Fibroblast of villous mesenchyme (primary cell): ENCODE measurements at places on chromosomes 4 and X. TPM values are rescaled to one million over a fixed set of nuclear protein-coding genes. Genes with fewer than 3 reads are reported as not detected.

CSAG3 gene
- not detected in 2 replicates for total RNA-seq

MAOB gene
- total RNA-seq = under 0.01 and 0.43 TPM in 2 replicates

- peak; percentile 11 for DNase-seq
Observed at GRCh38 chrX:106698693-106699092, 27.8 kb upstream of the RNF128 start.

- DNase-seq = peak; percentile 27
Observed at GRCh38 chr4:137203601-137204000, 328.7 kb downstream of the PCDH18 start.

- DNase-seq = no peak
Observed at GRCh38 chr4:37918653-37919052, 27.8 kb downstream of the TBC1D1 start.

DNA sequence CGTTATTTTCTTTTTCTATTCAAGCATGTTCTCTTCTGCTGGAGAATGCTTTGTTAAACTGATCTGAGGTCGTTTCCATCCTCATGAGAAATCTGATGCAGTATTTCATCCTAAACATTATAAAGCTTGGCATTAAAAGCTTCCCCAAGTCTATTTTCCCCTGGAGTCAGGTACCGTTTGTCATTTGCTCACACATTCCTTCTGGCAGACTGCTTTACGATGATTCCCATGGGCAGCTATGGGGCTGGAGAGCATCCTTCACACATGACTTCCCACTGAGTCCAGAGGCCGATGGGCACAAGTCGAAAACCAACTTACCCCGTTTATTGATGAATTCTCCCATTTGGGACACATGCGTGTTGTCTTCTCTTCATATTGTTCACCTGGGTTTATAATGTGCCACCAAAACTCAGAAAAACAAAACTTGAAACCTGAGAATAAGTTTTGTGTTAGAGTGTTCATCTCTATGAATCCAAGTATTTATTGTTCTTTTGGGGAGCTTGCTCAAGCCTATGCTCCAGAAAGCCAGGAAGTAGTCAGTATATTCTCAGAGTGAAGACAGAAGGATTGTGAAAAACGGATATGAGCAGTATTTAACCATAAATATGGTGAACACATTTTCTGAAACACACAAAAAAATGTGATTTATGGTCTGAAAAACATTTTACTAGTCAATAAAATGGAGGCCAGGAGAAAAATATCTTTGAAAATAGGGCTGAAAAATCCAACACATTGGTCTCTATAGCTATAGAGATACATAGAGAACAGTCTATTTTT, 298.8 kb upstream of the NOCT start:
- DNase-seq = no peak

DNA sequence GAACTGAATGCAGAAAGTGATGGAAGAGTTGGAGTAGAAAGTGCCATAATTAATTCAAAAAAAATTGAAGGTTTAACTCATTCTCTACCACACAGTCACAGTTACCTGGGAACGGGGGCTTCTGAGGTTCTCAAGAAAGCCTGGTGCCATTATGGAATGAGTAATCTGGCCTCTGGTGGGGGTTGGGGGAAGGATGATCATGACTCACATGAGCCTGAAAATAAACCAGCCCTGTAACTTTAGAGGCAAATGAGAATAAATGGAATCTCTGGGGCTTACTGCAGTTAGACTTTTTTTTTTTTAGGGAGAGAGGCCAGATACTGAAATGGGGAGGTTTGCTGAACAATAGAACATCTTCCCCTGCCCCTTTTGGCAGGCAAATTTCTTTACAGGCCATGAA, 55.3 kb downstream of the SOD3 start:
- DNase-seq = peak; percentile 77

- DNase-seq = no peak
Observed at GRCh38 chrX:50067435-50068284, 133.1 kb downstream of the AKAP4 start.

DNA sequence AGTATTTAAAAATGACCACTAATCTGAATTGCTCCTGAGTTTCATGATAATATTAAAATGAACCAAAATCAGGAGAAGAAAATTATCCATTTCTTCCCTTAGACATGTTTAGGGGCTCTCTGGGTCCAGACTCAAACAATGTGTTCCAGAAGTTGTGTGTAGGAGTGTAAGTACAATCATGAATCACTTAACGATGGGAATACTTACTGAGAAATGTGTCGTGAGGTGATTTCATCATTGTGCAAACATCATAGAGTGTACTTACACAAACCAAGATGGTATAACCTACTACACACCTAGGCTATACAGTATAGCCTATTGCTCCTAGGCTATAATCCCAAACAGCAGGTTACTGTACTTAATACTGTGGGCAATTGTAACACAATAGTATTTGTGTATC, 74.8 kb downstream of the STPG2 start:
- DNase-seq = no peak

- DNase-seq = no peak
Observed at GRCh38 chr4:11514779-11515419, 86.2 kb upstream of the HS3ST1 start.

OCIAD2 gene
- total RNA-seq = 9.5 and 12.6 TPM in 2 replicates

DNA sequence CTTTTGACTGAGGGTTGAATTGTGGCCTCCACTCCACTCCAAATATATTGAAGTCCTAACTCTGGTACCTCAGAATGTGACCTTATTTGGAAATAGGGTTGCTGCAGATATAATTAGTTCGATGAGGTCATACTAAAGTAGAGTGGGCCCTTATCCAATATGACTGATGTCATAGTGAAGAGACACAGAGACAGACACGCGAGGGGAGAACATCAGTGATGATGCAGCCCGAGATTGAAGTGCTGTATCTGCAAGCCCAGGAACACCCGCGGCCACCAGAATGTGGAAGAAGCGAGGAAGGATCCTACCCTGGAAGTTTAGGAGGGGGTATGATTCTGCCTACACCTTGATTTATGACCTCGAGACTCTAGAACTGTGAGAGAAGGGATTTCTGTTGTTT, 279.0 kb downstream of the ANKRD50 start:
- no peak for DNase-seq

GRCh38 chr4:87092389-87093141, 127.9 kb downstream of the KLHL8 start:
- peak; percentile 88 for DNase-seq

ITIH6 gene
- not detected in 2 replicates for total RNA-seq

TEX13D gene
- total RNA-seq = not detected in 2 replicates

- no peak for DNase-seq
Observed at GRCh38 chr4:77703666-77704065, 98.0 kb downstream of the CXCL13 start.

DNA sequence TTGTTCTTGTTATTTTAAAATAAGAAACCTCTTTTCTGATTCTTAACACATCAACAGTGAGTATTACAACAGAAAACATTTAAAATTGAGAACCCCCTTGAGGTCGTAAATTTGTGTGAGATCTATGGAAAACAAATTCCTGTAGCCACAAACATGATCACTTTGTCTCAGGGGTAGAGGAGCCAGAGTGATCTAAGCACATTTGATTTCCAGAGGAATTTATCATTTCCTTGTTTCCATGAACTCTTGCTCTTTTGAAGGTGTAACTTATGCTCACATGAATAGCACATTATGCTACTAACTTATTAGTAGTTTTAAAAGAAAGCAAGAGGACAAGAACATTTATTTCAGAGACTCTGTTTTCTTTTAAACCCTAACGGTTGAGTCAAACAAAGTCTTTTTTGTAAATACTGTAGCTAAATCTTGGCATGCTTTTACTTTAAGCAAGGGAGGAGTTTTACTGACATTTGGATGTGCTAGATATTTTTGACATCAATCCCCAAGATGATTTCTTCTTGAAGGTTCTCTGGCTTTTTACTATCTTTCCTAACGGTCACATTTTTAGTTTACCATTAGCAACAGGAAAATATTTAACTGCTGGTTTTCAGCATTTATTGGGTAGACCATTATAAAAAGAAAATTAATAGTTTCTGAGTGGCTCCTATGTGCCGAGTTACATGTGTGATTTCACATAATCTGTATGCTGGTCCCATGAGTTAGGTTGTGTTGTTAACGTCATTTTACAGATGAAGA, 27.9 kb upstream of the ZCCHC12 start:
- DNase-seq = peak; percentile 66

- DNase-seq = no peak
Observed at GRCh38 chr4:13528821-13529127, 15.5 kb downstream of the NKX3-2 start.

DNA sequence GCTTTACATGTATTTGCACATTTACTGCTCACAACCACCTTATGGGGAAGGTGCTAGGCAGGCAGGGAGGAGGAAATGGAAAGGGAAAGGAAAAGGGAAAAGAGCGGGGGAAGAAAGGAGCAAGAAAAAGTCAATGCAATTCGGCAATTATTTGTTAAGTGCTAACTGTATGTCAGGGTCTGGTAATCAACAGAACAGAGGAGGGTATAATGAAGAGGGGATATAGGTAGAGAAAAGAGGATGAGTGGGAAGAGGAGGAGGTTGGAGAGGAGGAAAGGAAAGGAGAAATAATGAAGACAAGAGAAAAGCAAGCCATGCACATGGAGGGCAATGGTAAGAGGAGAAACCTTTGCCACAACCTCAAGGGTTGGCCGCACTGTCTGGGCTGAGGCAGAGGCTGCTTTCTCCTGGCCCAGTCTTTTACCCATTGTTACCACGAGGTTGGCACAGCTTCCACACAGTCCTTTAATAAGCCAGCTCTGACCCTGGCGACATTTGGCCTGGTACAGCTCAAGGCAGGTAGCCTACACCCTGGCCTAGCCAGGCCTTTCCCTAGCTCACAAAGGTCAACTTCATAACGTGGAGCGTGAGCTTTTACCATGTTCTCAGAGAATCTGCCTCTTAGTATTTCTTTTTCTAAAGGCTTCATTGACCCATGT, 836 bp downstream of the BTK start:
- no peak for DNase-seq

DNA sequence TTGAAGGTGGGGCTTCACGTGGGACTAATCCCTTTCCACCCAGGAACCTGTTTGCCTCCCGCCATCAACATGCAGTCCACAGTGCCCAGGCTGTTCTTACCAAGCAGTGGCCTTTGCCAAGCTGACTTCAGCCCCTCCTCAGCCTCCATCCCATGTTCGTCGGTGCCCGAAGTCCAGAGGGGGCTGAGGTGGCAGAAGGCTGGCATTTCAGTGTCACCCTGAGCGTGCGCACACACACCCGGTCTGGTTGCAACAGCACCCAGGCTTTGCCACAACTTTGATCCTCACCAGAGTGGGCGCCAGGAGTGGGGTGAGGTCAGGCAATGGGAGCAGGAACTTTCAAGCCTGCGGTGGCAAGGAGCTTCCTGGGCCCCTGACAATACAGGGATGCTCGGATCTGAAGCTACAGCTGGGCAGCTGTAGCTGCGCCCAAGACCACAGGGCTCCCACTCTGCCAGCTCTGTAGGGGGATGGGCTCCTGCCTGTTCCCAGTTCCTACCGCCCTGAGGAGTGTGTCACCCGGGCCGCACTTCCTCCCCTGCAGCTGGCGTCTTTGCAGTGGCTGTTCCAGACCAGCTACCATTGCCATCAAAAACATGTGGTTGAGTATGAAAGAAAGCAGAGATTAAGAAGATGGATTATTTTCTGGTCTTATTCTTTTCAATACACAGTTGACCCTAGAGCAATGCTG, 428.0 kb downstream of the EPHA5 start:
- DNase-seq = no peak

GRCh38 chr4:100299046-100299840, 109.0 kb upstream of the DDIT4L start:
- peak; percentile 73 for DNase-seq

DNA sequence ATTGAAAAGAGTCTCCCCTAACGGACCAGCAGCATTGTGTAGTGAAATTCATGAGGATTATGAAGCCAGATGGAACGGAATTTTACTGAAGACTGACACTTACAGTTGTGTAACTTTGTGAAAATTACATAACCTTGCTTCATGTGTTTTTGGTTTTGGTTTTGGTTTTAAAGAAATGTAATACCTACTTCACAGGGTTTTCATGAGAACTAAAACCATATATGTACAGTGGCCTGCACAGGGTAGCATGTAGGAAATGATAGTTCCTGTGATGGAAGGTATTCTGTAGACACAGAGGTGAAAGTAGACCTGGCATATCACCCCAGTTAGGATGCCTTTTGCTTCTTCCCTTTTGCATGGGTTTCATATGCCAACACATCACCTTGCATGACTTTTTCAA, 247.0 kb downstream of the BANK1 start:
- DNase-seq = peak; percentile 55

SORBS2 gene
- 1.3 and 1.7 TPM in 2 replicates for total RNA-seq

AMOT gene
- 6.1 and 15.1 TPM in 2 replicates for total RNA-seq

DNA sequence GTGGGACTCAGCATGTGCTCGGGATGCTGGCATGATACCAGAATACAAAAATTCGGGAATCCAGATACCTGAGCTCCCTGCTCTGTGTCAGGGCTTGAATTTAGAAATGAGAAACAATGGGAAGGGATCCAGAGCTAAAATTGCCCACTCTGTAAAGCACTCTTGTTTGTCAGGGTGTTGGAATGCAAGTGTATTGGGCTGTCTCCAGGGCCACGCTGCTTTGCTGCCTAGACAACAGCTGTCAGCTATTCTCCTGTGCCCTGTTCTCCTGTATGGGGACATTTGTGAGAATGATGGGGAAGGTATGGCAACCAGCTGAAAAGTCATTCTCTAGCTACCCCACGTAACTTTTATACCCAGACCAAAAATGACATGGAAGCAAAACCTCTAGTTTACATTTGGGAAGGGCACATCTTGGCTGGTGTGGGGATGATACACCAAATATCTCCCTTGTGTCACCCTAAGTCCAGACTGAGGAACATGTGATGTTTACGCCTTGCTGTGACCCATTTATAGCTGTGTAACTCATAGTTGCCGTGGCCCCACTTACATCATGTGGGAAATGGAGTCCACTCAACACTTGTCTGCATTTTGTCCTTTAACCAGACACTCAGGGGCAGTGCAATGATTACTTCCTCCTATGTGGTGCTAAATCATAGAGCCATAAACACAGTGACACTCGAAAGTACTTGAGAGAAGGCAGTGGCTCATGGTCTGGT, 46.6 kb downstream of the SMPX start:
- no peak for DNase-seq

DNA sequence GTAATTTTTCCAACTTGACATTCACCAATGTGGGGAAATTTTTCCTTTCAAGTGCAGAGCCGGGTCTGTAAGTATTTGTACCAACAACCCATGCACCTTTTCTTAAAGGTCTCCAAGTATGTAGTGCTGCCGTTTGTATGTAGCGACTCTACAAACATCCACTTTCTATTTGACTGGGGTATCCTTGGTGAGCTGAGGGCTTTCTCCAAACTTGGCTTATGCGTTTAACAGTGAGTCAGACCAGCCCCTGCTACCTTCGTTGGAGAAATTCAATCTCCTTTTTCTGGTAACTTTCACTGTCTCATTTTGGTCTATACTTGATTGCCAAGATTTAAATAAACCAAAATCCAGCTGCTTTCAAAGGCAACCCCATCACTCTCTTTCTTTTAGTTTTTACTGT, 34.9 kb downstream of the MGST2 start:
- no peak for DNase-seq

DNA sequence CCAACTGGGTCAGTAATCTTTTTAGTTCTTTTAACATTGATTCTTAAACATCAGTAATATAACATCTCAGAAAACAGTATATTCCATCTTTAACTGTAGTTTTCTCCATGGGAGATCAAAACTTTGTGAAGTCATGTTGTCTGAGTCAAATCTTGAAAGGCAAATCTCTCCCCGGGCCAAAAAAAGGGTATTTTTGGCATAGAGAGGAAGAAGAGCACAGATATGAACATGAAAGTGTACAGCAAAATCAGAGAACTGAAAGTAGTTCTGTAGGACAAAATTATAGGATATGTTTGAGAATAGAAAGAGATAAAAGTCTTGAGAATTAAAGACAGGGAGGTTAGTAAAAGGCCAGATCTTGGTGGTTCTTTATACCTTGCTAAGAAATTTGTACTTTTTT, 176.4 kb upstream of the GYPA start:
- no peak for DNase-seq

- DNase-seq = no peak
Observed at GRCh38 chrX:134544513-134545151, 84.7 kb downstream of the HPRT1 start.

RHOXF2B gene
- not detected in 2 replicates for total RNA-seq
